ELF-1 (cell line): ENCODE measurements at places on chromosomes 16 and 17.

- DNase-seq: no peak
Measured at GRCh38 chr17:34378664-34379101, 15.7 kb upstream of the CCL1 start.

DNA sequence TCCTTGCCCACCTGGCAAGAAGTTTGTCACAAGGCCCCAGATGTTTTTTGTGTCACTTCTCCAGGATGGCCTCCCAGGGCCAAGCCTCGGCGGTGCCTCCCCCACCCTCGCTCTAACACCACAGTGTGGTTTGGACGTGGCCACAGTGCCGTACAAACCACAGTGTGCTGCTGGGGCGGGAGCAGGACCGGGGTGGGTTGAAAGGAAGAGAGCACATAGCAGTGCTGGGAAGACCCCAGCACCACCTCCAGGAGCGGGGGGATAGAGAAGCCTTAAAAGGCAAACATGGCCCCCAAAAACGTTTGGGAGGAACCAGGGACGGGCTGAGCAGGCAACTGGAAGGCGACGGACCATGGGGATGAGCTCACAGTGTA, 5.0 kb upstream of the BCL6B start:
- no peak for DNase-seq

GRCh38 chr16:81174644-81175324, 63.7 kb upstream of the BCO1 start:
- DNase-seq: no peak

- no peak for DNase-seq
Measured at GRCh38 chr16:28288114-28288513, 4.2 kb upstream of the SBK1 start.

DNA sequence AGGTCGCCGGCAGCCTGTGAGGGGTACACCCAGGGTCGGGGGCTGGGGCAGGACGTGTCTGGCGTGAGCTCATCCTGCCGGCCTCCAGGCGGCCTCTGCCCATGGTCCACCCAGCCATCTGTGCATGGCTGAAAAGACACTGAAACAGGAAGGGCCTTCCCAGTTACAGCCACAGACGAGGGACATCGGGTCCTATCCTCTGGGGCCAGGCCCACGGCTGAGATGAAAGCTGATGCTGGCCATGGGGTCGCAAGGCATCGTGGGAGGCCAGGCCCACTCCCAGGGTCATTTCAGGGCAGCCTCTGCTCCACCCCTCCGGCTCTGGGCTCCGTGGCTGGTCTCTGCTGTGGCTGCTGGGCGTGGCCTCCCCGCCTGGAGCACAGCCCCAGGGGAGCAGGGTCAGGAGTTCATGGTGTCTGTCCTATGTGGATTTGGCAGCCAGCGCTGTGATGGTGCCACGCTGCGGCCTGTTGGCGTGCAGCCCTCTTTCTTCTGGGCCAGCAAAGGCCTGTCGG, 16.6 kb upstream of the ATP6V0C start:
- DNase-seq: peak; percentile 65

DNA sequence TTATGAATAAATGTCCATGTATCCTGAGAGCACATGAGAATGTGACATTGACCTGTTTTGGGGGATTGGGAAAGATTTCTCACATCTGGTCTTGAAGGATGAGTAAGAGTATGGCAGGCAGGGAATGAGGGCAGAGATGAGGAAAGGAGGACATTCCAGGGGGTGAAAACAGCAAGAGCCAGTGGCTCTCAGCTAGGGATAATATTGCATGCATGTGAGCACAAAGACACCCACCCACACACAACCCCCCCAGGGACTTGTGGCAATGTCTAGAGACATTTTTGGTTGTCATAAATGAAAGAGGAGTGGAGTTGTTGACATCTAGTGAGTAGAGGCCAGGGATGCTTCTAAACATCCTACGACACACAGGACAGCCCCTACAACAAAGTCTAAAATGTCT, 6.0 kb downstream of the MYO1D start:
- no peak for DNase-seq

- no peak for DNase-seq
Measured at GRCh38 chr17:2690165-2691068, 21.1 kb downstream of the CLUH start.

DNA sequence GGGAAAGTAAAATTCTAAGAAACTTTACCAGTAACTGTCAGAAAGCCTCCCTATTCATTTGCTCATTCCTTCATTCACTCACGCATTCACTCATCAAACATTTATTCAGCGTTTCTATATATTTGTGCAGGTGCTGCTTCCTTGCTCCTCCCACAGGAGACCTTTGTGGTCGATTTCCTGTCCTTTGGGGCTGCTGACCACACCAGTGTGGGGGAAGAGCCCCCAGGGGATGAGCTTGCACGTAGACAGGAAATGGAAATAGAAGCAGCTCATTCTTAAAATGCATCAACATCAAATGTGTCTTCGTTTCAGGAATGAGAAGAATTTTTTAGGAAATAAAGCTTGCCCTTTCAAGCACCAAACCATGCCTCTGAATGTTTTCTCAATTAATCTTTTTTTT, 9.6 kb downstream of the PIK3R6 start:
- no peak for DNase-seq

DNA sequence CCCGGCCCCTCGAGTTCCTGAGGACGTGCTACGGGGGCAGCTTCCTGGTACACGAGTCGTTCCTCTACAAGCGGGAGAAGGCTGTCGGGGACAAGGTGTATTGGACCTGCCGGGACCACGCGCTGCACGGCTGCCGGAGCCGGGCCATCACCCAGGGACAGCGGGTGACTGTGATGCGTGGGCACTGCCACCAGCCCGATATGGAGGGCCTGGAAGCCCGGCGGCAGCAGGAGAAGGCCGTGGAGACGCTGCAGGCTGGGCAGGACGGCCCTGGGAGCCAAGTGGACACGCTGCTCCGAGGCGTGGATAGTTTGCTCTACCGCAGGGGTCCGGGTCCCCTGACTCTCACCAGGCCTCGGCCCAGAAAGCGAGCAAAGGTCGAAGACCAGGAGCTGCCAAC, 21.4 kb downstream of the FLYWCH1 start:
- DNase-seq: no peak

GRCh38 chr16:3513892-3514583, 13.2 kb downstream of the CLUAP1 start:
- no peak for DNase-seq

GRCh38 chr16:69563605-69564580, 1.9 kb upstream of the NFAT5 start:
- DNase-seq: peak; percentile 43

DNA sequence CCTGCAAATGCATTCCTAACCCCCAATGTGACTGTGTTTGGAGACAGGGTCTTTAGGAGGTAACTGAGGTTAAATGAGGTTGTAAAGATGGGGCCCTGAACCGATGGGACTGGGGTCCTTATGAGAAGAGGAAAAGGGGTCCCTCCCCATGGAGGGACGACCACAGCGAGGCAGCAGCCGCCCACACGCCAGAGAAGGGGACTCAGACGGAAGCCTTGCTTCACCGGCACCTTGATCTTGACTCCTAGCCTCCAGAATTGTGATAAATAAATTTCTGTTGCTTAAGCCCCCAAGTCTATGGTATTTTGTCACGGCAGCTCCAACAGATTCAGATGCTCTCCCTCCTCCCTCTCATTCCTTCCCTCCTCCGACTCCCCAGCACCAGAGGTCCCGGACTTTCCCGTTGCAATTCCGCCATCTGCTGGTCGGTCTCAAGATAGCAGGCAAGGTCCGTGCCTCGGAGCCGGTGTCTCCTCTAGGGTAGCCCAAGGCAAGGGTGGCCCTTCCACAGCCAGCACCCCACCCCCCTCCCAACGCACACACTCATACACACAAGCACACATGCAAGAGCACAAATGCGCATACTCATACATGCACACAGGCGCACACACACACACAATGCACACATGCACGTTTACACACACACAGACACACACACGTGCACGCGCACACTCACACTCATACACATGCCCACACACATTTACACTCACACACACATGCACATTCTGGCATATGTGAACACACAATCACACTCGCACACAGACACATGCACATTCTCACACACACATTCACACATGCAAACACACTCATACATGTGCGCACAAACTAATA, 23.1 kb upstream of the C16orf78 start:
- peak; percentile 82 for DNase-seq

- DNase-seq: peak; percentile 67
Measured at GRCh38 chr16:28596840-28597691, at the start of gene SULT1A2. SULT1A2 (minus strand) TSS chr16:28597050; CDS start chr16:28595930, 1,120 bp downstream.

GRCh38 chr16:964356-965035, 6.3 kb downstream of the LMF1 start:
- no peak for DNase-seq

GRCh38 chr16:17803625-17804410, 333.1 kb upstream of the XYLT1 start:
- DNase-seq: peak; percentile 1

DNA sequence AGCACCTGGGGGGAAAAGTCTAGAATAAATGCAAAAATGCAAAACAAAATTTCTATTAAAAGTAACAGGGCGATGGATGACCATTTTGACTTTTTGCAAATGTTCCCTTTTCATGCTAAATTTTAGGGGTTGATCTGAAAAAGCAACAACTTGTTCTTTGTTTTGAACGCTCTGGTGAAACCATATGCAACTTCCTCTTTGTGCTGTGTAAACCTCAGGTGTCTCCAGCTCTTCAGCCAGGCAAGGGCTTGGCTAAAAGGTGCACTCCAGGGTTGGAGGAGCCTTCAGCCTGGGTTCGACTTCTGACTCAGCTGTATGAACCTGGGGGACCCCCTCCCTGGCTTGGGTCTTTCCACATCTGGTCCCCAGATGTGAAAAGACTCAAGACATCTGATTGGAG, 9.5 kb downstream of the IRF8 start:
- DNase-seq: no peak

- DNase-seq: no peak
Measured at GRCh38 chr17:47774331-47774730, 41.3 kb downstream of the TBX21 start.

GRCh38 chr17:64736804-64737492, 74.8 kb upstream of the SMURF2 start:
- peak; percentile 58 for DNase-seq

DNA sequence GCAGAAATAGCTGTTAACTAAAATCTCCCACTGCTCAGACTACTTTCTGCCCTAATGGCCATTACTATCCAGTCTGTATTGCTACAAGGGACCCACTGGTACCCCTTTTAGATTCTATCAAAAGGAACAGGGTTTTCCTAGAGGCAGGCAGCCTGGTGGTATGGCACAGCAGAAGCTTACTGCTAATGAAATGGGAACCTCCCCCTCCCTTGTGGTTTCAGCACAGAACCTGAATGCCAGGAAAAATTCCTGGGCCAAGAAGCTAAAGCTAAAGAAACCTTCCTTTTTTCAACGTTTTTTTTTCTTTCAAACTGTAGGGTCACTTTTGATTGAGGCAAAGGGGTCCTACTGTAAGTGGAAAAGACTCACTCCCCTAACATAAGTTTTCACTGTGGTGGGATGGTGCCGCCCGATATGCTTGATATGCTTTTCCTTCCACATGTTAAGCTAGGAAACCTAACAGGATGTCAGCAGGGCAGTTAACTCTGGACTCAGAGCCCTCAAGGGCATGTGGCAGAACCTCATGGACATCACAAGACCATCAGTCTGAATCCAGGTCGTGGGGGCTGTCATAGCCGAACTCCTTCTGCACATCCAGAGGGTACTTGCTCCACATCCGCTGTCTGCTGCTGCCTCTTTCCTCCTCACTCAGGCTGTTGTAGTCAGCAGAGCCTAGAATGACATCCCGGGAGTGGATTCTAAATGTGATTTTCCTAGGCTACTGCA, 9.8 kb downstream of the SLC7A6OS start:
- no peak for DNase-seq

DNA sequence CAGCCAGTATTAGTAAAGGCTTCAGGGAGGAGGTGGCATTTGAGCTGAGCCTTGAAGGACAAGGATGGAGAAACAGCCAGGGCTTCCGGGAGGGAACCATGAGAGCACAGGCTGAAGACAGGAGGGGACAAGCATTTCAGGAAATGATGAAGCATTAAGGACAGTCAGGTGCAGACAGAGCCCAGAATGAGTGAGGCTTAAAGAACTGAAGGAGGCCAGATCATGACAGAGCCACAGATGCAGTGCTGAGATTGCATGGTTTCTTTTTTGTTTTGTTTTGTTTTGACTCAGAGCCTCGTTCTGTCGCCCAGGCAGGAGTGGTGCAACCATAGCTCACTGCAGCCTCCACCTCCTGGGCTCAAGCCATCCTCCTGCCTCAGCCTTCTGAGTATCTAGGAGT, 211.5 kb downstream of the SOX9 start:
- no peak for DNase-seq

GRCh38 chr16:85616607-85617321, 3.6 kb downstream of the GSE1 start:
- no peak for DNase-seq

GRCh38 chr17:44961921-44962350, 6.2 kb downstream of the C1QL1 start:
- DNase-seq: peak; percentile 57
